Activated B cell treated with CpG ODN at 0.5 μM for 24 hours (primary cell): ENCODE measurements at places on chromosomes 4 and X. TPM values are rescaled to one million over a fixed set of nuclear protein-coding genes. Genes with fewer than 3 reads are reported as not detected.

DNA sequence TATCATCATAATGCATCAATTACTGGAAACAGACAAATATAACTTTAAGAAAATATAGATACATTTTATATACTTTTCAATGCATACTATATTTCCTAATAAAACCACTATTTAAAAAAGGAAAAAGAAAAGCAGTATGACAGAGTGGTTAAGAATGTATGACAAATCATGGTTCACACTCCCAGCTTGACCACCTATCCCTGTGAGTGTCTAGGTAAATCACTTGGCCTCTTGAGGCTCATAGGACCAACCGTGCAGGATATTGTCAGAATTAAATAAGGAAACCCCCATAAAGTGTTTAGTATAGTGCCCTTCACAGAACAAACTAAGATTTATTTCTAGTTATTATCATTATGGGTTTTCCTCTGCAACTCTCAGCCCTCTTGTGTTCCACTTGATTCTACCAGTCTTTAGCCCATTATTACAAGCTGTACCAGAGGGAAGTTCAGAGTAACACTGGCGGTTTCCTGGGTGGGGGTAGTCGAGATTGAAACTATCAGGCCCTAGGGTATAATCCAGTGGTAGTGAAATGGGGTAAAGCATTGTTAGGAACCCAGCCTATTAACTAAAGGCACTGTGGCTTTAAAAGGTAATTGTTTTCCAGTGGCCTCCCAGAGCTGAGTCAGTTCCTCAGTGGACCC lies 55.5 kb upstream of the PAK3 start:
- DNase-seq = no peak

- DNase-seq = no peak
Measured at GRCh38 chr4:151804086-151804630, 43.4 kb upstream of the GATB start.

- no peak for DNase-seq
Measured at GRCh38 chr4:20249333-20249732, 2.4 kb upstream of the SLIT2 start.

Gene SASH3
- 209 TPM in 2 replicates for total RNA-seq

Gene CT45A2
- not detected in 2 replicates for total RNA-seq

Gene NR3C2
- total RNA-seq = 3.9 and 4.5 TPM in 2 replicates

DNA sequence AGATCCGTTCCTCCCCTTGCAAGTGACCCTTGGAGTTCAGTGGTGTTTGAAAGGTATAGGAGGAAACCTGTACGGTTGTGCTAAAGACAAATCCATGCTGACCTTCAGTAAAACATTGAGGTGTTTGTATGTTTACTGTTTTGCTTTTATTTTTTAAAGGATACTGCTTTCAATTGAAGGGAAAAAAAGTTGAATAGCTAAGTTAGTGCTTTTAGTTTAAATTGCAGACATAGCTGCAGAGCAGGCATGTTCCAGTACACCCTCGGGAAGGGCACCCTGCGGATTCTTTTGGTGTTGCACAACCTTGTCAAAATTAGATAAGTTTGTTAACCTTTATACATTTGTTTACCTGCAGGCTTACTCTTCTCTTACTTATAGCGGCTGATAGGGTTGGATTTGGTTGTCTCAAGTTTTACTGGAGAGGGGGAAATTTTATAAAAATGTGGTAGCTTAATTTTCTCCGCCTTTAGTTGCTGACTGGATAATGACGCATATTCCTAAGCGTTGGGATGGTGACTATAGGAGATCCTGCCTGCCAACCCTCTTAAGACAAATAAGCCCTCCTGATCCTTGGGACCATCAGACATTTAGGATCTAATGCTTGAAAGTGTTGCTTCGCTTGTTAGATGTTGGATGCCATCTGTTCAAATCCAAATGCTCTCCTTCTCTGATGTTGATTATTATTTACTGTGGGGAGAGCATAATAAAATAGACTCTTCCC lies 2.0 kb downstream of the RAPGEF2 start:
- DNase-seq = no peak

Gene MAGEA2B
- total RNA-seq = not detected in 2 replicates

DNA sequence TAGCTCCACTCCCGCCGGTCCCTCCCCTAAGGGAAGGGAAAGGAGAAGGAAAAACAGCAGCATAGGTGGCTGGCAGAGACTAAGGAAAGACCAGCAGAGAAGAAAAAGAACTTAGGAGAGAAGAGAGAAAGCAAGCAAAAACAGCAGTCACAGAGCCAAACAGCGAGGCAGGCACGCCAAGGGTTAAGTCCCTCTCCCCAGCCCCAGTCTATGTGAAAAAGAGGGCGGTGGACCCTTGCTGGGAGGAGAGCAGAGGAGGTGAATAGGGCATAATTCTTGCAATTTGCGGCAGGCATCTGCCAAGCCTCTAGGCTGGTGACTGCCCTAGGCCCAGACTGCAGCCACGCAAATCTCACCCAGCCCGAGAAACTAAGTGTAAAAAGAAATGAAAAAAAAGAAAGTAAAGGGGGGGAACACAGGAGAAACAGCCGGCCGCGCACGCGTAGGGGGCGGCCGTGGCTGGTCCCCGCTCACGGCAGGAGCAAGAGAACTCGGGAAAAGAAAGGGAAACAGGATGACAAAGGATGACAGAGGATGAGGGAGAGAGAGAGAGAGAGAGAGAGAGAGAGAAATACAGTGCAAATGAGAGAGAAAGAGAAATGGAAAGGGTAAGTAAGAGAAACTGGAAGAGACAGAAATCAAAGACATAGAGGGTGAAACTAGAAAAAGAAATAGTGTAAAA lies 48.6 kb downstream of the MAGEA9 start:
- DNase-seq = no peak

GRCh38 chrX:53678667-53679066 lies 7.9 kb downstream of the HUWE1 start:
- no peak for DNase-seq

Gene HMGB2
- total RNA-seq = 63.2 and 63.9 TPM in 2 replicates

Gene SULT1B1
- 0.02 and 0.04 TPM in 2 replicates for total RNA-seq

DNA sequence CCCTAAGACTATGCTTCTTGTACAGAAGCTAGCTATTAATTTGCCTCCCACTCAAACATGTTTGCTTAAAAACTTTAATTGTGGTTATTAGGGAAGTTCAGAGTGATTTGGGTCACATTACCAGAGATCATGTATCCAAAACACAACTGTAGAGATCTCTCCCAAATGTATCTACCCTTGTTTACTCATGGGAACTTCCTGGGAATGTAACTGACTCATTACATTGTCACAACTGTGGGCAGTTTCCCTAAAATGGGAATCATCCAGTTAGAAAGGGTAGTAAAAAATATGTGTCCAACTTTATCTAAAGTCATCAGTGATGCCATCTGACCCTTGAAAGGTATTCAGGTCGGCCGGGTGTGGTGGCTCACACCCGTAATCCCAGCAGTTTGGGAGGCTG lies 40.3 kb upstream of the GLRA3 start:
- DNase-seq = no peak

Gene GEMIN8
- 19.3 and 19.9 TPM in 2 replicates for total RNA-seq

GRCh38 chr4:148052448-148052847 lies 320.6 kb downstream of the ARHGAP10 start:
- no peak for DNase-seq

GRCh38 chr4:94175553-94176261 lies 32.0 kb upstream of the SMARCAD1 start:
- no peak for DNase-seq

Gene BMPR1B
- total RNA-seq = not detected in 2 replicates
